Erythroblast (primary cell): ENCODE measurements at places on chromosomes 13 and 19.

DNA sequence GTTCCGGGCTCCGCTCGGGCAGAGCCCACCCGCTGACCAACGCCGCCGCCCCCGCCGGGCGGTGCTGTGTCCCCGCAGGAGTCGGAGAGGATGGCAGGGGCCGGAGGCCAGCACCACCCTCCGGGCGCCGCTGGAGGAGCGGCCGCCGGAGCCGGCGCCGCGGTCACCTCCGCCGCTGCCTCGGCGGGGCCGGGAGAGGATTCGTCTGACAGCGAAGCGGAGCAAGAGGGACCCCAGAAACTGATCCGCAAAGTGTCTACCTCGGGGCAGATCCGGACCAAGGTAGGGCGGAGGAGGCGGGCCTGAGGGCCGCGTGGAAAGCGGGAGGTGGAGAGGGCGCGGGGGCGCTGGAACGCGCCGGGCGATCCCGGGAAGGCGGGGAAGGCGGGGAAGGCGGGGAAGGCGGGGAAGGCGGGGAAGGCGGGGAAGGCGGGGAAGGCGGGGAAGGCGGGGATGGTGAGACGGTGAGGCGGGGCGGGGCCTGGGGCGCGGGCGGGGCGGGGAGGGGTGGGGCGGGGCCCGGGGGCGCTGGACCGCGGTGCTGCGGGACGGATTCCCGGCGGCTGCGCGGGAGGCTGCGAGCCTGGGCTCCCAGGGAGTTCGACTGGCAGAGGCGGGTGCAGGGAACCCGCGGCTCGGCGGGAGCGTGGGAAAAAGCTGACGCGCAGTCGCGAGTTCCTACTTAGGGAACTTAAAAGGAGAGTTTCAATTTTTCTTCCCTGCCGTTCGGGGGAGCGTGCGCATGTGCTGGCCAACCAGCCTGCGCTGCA, 421 bp downstream of the DGKH start:
- DNase-seq: peak; percentile 67

GRCh38 chr13:59094181-59094580, 1069.5 kb downstream of the DIAPH3 start:
- DNase-seq: no peak

- no peak for DNase-seq
Observed at GRCh38 chr13:110282316-110282841, 24.6 kb downstream of the COL4A1 start.

DNA sequence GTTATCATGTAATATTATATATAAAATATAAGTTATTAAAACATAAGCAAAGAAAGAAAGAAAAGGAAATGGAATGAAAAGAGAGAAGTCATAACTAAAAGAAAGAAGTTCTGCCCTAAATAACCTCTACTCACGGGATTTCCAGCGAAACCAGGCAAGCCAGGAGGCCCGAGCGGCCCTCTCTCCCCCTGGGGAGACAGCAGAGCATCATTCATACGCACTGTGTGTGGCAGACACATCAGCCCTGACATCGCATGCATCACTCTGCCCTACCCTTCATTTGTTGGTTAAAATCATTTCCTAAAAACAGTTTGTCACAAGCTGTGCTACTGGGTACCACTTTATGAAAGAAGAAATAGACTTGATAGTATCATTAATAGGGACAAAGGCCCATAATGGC, 95.2 kb downstream of the COL4A1 start:
- no peak for DNase-seq

DNA sequence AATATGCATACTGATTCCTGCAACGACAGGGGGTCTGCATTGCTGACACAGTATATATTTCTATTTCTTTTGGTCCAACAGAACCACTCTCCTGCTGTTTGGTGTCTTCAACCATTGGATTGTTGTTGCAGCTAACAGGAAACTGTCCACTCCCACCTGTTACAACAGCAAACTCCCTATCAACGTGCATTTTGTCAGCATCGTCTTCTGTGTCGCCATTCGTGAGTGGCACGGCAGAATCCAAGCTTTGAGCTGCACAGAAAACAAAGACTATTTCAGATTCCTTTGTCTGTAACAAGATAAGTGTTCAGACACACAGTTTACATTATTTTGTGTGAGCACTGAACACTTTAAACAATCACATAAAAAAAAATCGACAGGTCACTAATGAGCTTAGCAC, 31.3 kb downstream of the ANKRD10 start:
- no peak for DNase-seq

GRCh38 chr13:22112956-22113745, 442.3 kb downstream of the FGF9 start:
- DNase-seq: no peak

DNA sequence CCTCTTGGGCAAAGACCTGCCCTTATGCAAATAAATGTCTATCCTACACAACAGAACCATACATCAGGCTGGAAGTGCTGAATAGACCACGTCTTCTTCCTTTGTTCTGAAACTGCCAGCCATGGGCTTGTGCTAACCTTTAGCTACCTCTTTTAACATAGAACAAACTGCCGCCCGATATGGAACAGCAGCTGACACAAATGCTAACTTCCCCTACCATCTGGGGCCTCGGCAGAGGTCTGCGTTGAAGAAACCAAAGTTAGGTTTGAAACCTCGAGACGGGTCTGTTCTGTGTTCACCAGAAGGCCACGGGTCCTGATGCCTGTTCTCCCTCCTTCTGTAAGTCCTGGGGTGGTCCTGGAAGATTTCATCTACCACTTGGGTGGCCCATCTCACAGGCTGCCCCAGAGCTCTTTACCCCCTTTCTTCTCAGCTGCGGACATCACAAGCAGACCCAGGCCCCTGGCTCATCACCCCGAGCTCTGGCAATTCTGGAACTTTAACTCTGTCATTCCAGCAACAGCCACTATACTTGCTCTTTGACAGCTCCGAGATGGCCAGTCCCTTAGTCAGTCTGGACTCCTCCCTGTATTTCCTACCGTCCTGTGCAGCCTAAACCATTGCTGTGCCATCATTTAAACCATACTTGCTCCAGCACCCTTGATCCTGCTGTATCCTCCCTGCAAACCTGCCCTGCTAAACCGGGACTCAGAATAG, 146.7 kb downstream of the USP12 start:
- no peak for DNase-seq

- DNase-seq: no peak
Observed at GRCh38 chr13:60135344-60135743, 28.4 kb downstream of the DIAPH3 start.

- DNase-seq: no peak
Observed at GRCh38 chr13:68232351-68233130, 1002.4 kb upstream of the PCDH9 start.

- no peak for DNase-seq
Observed at GRCh38 chr13:51067210-51067701, 43.8 kb downstream of the C13orf42 start.

DNA sequence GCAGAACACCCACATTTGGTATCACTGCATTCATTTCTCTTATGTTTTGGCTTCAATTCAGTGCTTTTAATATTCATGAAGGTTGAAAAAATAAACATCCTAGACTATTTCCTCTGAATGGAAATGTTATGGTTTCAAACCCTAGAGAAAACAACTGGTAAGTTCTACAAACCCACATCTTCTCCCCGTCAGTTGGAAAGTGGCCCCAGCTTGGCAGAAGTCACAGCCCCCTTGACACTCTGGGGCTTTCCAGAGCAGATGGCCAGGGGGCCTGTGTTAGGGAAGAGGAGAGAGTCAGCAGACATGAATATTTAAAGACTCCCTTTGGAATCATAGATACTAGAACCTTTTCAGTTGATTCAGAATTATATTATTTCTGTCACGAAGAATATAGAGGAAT, 123.9 kb downstream of the SHISA2 start:
- no peak for DNase-seq

DNA sequence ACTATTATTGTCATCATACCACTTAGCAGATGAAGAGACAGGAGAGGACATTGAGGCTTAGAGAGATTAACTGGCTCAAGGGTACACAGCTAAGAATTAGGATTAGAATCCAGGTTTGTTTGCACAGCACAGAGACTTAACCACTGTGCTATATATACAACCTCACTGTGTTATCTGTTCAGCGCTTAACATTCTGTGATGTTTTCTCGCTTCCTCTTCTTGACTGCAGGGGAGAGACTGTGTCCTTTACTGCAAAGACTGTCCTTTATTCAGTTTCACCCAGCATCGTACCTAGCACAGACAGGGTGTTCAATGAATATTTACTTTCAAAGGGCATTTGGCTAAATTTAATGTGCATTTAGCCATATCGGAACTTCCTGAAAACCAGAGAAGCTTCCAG, 54.9 kb upstream of the PCDH8 start:
- no peak for DNase-seq

DNA sequence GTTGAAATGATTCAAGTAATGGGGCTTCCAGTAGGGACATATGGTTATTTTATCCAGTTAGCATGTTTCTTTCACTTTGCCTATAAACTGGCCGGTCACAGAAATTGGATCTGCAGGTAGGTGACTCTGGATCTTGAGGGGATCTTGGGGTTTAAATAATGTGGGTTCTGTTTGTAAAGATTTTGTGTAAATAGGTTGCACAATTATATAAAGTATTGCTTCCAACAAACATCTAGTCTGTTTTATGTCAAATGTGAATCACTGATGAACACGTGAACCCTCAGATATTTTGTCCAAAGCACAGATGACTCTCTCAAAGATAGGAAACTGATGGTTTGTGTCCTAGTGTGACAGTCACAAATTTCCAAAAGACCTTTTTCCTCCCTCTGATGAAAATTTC, 98.4 kb downstream of the ZIC5 start:
- DNase-seq: no peak

GRCh38 chr19:21921691-21922180, 85.8 kb upstream of the ZNF43 start:
- no peak for DNase-seq

GRCh38 chr13:52164989-52165388, 5.6 kb upstream of the NEK3 start:
- DNase-seq: no peak

- peak; percentile 93 for DNase-seq
Observed at GRCh38 chr19:55206664-55207500, 2.4 kb downstream of the PTPRH start.

DNA sequence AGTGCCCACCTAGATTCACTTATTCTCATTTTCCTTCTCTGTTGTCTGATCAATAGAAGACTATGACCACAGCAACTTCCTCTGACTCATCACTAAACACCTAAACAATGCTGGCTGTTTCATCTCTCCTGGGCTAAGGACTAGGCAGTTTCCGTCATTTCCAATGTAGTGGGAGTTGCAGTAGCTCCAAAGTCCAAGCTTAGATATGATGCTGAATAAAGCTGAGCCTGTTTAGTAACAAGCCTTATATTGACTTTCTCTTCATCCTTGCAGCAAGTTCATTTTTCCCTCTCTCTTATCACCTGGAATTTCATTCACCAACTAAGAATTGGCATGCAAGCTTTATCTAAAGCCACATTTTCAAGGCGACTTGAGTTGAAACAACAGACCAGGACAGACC, 53.5 kb upstream of the PCDH9 start:
- DNase-seq: no peak

- no peak for DNase-seq
Observed at GRCh38 chr13:85186356-85187045, 612.7 kb downstream of the SLITRK6 start.

DNA sequence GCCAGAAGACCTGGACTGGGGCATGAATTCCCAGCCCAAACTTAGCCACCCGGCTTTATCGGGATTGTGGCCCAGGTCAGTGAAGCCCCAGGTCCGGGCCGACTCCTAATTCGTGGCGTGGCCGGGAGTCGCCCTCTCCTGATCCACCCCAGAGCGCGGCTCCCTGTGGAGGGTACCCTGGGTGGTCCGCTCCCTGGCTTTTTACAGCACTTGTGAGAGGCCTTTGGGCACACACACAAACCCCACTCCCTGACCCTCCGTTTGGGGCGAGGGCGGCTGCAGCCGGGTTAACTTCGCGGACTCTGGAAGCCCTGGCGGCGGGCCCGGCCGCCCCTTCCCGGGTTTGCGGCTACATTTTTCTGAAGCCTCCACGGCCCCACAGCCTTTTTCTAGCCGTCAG, 56.4 kb downstream of the ZNF568 start:
- no peak for DNase-seq

DNA sequence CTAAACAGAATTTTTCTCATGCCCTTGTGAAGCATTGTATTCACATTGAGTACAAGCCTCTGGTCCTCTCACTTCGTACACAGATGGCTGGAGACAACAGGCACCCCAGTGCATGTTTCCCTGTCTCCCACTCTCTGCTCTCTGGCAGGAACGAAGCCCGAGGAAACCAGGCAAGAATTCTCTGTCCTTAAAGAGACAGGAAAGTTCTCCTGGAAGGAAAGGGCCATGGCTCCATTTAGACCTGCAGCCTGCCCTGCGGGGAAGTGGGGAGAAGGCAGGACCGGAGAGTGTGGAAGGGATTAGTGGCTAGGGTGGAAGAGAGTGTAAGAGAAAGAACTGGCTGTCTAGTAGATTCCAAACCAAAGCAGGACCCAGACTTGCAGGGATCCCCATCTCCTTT, 15.5 kb upstream of the AMER2 start:
- no peak for DNase-seq

GRCh38 chr19:2306281-2306806, 1.6 kb downstream of the LINGO3 start:
- DNase-seq: no peak

GRCh38 chr19:40529093-40529954, 47.3 kb upstream of the SHKBP1 start:
- DNase-seq: peak; percentile 90

- DNase-seq: no peak
Observed at GRCh38 chr13:51033421-51034185, 77.5 kb downstream of the C13orf42 start.

GRCh38 chr19:31821346-31821745, 472.1 kb upstream of the TSHZ3 start:
- DNase-seq: no peak
